ENCODE measurements at places on chromosomes 1 and 21.
A peak's percentile ranks its signal among the peaks of the same experiment; 100 is the strongest.

DNA sequence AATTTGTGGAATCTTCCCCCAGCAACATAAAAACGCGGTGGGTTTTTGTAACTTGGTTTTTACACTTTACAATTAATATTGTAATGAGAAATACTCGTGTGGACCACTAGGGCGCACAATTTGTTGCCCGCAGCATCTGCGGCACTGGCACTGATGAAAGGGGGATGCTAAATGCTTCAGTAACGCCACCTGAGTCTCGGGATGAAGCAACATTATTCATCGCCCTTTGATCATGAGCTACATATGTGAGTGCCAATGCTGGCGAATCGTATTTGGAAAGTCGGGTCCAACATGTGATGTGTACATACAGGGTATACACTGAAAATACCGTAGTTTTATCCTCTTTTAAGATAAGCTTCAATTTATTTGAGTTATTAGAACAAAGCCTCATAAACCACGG, 34.2 kb upstream of the COX20 start:
- no peak for DNase-seq

- DNase-seq: no peak
Observed at GRCh38 chr1:213997038-213997771, 9.4 kb downstream of the PROX1 start.

GRCh38 chr1:906600-907420, 16.9 kb upstream of the SAMD11 start:
- DNase-seq: no peak

DNA sequence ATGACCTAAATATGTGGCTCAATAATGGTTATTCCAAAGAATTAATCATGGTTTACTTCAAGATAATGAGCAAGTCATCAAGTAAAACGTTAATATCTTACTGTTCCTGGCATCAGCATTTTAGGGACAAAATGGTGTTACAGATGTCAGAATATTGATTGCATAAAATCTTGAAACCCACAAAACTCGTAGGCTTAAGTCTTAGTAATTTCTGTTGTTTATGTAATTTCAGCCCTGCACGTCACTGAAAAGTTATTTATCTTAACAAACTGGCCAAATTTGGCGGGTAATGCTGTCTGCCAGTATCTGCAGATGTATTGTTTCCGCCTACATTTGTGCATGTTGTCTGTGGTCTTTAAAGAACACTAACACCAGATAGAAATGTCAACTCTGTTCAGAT, 25.8 kb downstream of the CDC7 start:
- no peak for DNase-seq

- peak; percentile 44 for DNase-seq
Observed at GRCh38 chr1:65148548-65149350, 746 bp downstream of the AK4 start.

GRCh38 chr21:29072873-29073221, 601 bp downstream of the CCT8 start:
- no peak for DNase-seq

- no peak for DNase-seq
Observed at GRCh38 chr1:203075236-203076030, 10.4 kb downstream of the MYOG start.

GRCh38 chr1:161910604-161911003, 113.1 kb downstream of the OLFML2B start:
- DNase-seq: no peak

DNA sequence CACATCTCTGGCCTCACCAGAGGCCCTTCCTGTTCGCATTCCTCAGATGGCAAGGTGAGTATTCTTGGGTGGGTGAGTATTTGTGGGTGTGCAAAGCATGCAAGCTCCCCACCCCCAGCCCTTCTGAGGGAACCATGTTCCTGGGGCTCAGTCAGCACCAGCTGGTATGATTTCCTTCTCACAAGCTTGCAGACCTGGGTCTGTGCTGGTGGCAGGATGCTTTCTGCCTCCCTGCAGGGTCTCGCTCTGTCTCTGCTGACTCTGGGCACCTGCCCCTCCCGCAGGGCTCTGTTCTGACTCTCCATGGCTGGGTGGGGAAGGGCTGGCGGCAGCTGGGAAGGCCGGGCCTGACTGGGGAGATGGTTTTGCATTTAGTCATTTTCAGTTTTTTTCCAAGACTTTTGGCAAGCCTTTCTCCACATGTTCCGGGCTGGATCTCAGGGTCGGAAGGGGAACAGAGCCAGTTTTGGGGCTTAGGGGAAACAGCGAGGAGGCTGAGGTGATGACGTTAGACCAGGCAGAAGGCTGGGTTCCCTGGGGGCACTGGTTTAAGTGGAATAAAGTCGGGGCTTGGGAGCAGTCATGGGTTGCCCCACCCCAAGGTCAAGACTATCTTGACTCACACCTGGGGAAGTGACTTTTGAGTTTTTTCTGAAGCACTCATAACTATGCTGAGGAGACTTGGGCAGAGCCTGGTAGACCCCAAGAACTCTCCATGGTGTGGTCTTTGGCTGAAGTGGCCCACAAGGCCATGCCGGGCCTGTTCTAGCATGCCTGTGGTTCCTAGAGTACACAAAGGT, 6.2 kb downstream of the RASSF5 start:
- no peak for DNase-seq

DNA sequence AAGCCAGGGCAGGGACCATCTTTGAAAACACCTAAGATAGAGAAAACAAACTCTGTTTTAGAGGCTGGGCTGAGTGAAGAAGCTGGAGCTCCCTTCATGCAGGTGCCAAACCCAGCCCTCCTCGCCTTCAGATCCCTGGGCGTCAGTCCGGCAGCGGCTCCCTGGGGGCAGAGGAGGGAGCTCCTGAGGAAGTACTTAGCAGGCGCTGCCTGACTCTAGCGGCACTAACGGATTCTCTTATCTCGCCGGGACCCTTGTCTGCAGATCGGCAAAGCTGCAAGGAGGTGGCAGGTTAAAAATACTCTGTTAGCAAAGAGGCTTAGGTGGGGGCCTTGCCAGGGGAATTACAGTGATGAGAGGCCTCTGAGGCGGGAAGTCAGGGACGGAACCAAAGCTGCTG, 79.6 kb downstream of the PLXNA2 start:
- no peak for DNase-seq

GRCh38 chr1:42260376-42261070, 74.5 kb downstream of the FOXJ3 start:
- DNase-seq: no peak

DNA sequence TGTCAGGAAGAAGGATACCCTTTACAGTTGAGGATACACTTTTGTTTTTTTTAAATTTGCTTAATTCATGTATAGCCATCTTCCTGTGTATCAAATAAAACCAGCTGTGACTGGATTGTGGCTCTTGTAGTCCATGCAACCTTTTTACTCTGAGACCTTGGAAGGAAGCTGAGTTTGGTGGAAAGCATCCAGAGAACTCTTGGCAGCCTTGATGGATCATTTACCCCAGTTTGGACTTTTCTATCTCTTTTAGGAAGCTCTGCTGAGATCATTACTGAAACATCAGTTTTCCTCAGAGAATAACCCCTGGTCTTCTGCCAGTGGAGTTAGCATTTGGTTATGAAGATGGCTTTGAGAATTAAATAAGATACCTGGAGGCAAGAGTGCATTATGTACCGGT, 21.2 kb upstream of the APOBEC4 start:
- no peak for DNase-seq

- DNase-seq: no peak
Observed at GRCh38 chr1:182715531-182715930, 31.1 kb upstream of the RGS8 start.

GRCh38 chr21:33314111-33314510, 10.7 kb upstream of the IFNAR1 start:
- DNase-seq: no peak

GRCh38 chr1:33634806-33635205, 162.4 kb downstream of the ZSCAN20 start:
- peak; percentile 6 for DNase-seq

- DNase-seq: no peak
Observed at GRCh38 chr1:15207031-15207828, 39.8 kb upstream of the FHAD1 start.

DNA sequence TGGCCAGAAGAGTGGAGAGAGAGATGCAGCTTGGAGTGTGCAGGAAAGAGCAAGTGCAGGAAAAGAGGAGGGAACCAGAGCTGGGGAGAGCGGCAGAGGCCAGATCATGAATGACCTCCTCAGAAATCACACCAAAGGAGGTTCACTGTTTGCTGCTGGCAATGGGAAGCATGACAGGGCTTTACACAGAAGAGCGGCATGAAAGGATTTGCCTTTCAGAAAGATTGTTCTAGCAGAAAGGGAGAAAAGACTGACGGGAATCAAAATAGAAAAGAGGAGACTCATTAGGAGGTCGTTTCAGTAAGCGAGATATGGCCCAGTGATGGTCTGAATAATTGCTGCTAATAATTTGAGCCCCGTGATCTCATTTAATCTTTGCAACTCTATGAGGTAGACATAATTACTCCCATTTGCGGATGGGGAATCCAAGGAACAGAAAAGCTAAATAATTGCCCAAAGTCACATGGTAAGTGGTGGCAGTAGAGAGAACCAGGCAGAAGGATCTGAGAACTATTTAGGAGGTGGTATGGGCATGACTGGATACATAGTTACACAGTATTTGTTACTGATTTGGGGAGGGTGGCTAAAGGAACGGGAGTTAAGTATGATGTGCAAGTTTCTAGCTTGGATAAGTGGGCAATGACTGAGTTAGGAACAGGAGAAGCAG, 12.5 kb upstream of the HNRNPR start:
- no peak for DNase-seq

DNA sequence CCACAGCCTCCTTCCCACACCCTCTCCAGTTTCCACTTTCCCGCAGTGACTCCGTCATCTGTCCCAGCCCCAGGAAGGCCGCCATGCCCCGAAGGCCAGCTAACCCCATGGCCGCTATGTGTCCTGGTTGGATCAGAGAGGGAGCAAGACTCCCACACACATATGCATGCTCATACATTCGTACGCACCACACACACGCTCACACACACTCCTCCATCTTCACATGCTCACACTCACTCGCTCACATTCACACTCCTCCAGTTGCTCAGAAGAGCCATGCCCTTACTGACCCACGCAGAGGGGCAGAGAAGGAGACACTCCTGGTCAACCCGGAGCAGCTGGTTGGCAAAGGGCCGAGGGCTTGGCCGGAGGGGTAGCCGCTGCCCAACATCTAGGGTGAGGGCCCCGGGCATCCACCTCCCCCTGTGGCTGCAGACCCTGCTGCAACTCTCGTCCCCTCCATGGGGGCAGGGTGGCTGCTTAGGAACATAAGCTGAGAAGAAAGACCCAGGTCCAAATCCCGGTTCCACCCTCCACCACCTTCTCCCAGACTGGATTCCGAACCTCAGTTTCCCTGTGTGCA, 122.3 kb upstream of the SLC25A33 start:
- DNase-seq: no peak

GRCh38 chr1:77465139-77465538, 183.3 kb downstream of the AK5 start:
- no peak for DNase-seq

- DNase-seq: no peak
Observed at GRCh38 chr1:227065311-227065710, 125.2 kb downstream of the COQ8A start.

DNA sequence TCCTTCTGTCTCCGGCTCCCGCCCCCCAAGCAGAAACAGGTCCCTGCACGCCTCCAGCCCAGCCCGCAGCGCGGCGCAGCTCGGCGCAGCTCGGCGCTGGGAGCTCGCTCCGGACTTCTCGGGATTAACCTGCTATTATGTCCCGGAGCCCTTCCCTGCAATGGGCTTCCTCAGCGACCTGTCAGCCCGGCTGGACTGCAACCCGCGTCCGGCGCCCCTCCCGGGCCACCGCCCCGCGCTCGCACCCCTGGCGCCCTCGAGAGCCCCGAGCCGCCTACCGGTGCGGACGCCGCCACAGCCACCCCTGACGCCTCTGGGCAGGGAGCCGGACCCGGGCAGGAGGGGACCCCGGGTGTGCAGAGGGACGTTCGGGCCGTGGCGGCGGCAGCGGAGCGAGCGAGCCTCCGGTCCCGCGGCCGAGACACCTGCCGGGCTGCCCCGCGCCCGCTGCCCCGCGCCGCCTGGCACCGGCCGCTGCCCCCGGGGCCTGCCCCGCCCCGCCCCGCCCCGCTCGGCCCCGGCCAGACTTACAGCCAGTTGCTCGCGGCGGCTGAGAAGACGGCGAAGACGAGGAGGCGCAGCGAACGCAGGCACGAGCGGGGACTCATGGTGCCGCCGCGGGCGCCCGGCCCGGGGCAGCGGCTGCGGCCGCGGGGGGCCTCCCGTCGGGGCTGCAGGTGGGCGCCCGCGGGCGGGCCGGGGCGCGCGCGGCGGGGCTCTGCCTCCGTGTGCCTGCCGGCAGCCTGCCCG, 407 bp downstream of the WNT4 start:
- DNase-seq: no peak

DNA sequence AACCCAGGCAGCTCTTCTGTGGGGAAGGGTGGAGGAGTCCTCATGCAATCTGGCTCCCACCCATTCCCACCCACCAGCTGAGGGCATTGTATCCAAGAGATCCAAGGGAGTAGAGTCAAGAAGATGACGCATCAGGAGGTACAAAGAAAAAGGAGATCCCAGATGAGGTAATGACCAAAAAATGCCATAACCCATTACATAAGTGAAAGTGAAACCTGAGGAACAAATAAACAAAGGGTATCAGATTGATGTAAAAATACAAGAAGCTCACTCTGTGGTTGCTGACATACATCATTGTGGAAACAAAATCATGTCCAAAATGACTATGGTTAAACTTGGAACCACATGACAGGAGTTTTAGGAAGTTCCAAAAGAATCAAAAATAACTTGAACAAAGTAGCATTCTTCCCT, 42.5 kb downstream of the CCN1 start:
- no peak for DNase-seq

DNA sequence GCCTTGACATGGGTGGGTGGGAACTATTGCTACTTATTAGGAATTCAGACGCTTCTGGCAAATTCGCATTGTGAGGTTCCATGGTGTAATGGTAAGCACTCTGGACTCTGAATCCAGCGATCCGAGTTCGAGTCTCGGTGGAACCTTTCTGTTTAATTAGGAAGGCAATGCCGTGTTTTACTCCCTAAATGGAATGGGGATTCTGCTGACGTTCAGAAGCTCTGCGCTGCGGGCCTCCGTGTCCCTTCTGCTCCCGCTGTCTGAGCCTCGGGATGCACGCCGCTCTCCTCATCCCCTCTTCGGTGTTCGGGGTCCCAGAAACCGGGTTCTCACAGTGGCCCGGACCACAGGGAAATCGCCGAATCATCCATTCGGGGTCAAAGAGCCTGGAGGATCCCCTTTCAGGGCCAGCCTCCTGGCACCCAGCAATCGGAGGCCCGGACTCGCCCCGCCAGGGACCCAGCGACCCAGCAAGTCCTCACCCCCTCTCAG, 280.3 kb downstream of the FAM72C start:
- no peak for DNase-seq

- no peak for DNase-seq
Observed at GRCh38 chr21:38075833-38076587, 159.8 kb upstream of the KCNJ6 start.

GRCh38 chr21:46027851-46028493, 46.4 kb downstream of the COL6A1 start:
- DNase-seq: no peak
